ENCODE measurements at places on chromosomes 4 and X.

DNA sequence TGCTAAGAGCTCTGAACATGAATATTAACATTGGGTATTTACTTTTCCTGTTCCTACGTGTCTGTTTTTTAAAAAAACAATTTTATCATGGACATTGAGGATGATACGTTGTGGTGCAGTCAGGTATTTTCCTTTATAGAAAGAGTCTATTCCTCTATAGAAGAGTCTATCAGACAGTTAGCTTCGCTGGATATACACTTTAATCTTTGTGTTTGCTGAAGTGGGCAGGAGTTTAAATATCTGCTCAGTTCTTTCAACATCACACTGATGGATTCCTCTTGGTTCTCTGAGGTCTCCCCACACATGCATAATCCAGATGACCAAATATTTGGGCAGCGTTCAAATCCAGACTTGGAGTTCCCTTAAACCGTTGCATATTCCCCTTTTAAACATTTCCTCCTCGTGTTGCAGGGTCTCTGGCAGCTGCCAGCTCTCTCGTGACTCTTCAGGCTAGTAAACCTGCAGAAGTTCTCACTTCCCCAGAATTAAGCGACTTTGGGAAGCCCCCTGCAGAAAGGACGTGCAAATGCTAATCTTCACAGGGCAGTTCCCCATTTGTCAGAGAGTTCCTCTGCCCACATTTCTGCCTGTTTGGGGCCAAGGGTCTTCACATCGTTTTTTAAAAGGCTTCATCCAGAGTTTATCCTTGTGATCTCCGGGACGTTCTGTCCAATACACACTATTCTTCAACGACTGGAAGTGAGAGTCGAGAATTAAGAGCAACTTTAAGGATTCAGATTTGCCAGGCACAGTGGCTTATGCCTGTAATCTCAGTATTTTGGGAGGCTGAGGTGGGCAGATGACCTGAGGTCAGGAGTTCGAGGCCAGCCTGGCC is 20.5 kb upstream of the DHRSX start:
- peak; percentile 98 for DNase-seq

DNA sequence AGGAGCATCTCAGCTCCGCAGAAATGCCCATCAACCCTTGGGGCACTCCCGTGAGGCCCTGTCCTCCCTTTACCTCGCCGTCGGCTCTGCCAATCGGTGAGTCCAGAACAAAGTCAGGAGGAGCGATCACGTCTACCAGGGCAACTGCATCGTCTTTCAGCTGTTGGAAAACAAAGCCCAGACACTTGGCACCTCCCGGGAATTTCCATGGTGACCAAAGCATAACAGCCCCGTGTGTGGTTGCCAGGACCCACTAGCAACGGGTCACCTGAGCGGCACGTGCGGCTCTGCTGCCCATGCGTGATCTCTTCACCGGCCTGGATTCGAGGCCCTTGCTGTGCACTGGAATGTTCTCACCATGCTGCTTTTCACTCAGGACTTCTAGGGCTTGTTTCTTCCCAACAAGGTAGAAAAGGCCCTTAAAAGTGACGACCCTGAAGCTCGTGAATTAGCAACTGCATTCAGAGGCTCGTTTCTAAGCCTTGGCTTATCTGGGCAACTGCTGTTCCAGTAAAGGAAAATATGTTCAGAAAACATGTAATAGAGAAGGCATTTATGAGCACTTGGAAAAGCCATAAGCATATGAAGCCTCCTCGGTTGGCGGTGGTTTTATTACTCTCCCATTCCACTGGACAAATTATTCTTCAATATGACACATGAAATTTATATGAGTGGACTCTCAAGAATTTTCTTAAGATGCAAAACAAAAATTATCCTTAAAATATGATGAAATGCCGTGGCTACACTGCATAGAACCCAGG is 69.5 kb downstream of the ACOX3 start:
- DNase-seq = no peak

GRCh38 chr4:170030121-170030520 is 3.9 kb upstream of the MFAP3L start:
- no peak for DNase-seq

DNA sequence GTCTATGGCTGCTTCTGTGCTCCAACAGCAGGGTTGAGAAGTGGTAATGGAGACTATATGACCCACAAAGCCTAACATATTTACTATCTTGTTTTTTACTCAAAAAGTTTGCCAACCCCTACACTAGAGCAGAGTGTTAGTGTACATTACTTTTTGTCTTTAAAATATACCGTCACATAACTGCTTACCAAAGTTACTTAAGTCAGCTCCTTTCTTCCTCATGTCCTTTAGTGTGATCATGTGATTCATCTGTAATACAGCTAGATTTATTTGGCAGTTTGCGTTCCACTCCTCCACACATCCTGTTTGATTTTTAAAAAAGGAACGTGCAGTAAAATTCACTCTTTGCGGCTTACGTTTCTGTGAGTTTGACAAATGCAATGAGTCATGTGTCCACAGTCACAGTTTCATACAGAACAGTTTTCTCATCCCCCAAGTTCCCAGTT is 162.4 kb upstream of the GPRIN3 start:
- peak; percentile 95 for DNase-seq

DNA sequence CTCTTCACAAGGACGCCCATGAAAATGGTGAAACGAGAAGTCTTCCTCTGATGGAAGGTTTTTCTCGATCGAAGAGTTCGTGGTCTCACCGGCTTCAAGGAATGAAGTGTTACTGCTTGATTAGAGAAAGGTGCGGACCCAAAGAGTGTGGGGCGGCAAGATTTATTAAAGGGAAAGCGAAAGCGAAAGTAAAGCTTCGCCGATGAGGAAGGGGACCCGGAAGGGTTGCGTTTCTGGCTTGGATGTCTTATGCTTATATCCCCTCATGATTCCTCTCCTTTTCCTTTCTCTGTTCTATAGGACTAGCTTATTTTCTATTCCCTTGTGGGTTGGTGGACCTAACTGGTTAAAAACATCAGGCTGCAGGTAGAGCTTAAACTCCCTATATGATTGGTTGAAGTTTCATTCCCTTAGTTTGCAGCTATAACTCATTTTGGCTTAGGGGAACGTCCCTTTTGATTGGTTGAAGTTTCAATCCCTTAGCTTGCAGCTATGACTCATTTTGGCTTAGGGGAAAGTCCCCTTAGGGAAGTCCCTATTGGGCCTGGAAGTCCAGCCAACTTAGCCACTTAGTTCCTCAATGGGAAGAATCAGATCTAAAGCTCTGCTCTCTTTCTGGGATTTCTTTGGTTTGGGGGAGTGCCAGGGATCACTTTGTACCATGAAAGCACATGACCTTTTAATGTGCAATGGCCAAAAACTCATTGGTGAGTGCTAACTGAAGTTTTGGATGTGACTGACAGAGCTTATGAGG is 1025.0 kb upstream of the PCDH10 start:
- DNase-seq = peak; percentile 12

GRCh38 chr4:61992351-61992750 is 792.2 kb downstream of the ADGRL3 start:
- DNase-seq = no peak

DNA sequence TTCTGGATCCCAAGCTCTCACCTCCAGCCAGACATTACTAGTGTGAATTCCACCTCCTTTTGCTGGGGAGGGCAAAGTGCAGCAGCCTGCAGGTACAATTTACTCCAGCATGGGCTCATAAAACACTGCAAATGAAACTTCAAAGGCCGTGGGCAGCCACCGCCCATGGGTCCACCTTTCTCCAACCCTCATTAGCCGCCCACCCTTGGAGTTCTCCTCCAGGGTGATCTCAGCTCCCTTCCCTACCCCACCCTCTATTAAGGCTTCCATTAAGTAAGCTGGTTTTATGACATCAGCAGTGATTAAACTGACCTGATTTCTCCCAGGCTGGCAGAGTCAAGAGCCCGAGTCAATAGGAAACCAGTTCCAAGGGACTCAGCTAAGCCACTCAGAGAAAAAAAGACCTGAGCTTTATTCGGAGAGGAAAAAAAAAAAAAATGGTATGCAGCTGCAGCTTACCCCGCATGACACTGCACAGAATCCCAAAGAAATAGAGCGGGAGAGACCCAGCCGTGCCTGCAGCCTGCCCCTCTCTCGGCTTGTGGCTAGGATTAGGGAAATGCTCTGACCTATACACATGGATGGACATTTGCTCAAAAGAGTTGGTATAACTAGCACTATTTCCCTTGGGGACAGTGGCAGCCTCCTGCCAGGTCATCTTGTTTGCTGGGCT is 319.6 kb downstream of the PTTG2 start:
- no peak for DNase-seq

DNA sequence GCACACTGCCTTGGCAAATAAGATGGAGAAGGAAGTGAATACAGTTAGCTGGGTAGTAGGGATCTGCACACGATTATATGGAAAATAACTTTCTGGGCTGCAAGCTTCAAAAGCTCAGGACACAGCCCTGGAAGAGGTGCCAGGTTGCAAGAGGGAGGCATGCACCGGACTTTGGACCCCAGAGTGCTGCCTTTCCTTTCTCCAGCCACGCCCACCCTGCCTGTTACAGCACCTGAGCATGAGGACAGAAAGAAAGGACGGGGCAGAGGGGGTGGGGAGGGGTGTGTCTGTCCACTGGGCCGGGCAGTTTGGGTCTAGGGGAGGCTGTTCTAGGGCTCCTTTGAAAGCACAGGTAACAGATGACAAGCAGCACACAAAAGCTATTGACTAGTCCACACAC is 152.8 kb downstream of the ENPP6 start:
- no peak for DNase-seq

DNA sequence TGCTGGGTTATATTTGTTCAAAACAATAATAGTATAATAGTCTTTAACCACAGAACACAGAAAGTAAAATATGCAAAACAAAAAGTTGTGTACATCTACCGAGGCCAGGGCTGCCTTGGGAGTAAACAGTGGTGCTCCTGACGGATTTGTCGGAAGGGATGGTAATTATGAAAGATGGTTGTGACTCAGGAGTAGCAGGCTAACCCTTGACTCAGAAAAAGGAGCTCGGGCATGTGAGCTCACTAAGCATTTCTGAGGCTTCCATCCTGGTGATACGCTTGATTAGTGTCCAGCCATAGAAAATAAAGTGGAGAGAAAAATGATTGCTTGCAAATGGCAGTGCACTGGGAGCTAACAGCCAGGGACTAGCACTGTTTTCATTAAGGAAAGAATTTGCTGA is 53.2 kb upstream of the SPANXB1 start:
- DNase-seq = no peak

DNA sequence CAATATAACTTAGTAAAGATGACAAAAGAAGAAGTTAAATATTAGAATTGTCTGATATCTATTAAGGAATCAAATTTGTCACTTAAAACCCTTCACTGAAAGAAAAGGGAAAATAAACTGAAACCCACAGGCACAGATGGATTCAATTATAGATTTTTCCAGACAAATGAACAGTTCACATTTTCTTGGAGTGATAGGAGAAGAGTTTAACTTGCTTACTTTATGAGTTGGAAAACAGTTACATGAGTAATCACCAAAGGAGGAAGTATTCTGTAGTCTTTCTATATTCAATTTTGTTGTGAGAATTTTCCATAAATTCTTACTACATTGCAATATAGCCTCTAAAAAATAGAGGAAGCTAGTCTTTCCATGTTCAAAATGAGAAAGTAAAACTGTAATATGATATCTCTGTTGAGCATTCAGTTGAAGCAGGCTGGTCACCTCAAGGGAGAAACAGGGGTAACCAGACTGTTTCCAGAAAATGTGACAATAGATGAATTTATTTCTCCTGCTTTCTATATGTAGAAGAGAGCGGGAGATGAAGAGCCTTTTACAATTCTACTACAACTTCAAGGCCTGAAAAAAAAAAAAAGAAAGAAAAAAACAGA is 330.3 kb upstream of the EPHA5 start:
- DNase-seq = no peak

GRCh38 chr4:169229571-169230028 is 41.2 kb downstream of the SH3RF1 start:
- peak; percentile 37 for DNase-seq

DNA sequence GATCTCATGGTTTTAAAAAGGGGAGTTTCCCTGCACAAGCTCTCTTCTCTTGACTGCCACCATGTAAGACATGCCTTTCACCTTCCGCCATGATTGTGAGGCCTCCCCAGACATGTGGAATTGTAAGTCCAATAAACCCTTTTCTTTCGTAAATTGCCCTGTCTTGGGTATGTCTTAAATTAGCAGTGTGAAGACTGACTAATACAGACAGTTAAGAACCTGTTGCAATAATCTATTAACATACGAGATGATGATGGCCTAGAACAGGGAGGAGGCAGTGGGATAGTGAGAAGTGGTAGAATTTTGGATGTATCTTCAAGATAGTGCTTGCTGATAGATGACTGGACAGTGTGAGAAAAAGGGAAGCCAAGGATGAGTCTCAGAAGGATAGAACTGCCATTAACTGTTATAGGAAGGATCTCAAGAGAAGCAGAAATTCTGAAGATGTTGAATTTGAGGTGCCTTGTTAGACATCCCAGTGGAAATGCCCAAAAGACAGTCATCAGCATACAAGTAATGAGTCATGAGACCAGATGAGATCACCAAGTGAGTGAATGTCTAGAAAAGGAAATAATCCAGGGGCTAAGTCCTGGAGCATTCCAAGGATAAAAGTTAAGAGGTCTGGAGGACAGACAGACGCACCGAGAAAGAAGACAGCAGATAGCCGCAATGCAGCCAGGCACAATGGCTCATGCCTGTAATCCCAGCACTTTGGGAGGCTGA is 38.8 kb upstream of the UGDH start:
- DNase-seq = peak; percentile 42

GRCh38 chrX:118272242-118272641 is 73.7 kb upstream of the WDR44 start:
- peak; percentile 31 for DNase-seq

DNA sequence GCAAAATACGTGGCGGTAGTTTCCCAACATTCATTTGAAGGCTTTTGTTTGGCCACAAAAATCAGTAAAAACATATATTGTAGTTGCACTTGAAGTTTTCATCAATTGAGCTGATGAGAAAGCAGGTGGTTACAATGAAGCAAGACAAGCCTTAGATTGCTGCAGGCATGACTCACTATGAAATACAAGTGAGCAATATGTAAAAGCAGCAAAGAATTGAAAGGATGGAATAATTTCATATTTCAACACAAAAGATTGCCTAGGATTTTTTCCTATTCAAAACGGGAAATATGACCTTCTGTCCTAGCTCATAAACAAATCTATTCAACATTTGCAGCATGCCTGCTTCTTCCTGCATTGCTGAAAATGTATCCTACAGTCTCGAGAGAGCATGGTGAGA is 190.9 kb upstream of the BANK1 start:
- peak; percentile 64 for DNase-seq

DNA sequence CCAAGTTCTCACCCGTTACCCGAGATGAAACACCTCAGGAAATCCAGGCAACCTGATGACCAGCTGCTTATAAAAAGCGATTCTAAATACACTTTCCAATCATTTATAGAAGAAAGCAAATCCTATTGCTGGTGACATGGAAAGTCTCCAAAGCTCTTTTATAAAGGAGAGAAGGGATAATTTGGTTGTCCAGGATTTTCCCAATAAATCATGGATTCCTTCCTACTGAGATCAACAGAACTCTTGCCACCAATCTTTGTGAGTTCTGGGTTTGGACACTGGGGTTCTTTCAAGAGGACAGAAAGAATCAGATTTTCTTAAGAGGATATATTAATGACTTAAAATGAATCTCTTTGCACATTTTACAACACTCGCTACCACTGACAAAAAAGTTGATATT is 24.7 kb upstream of the SOD3 start:
- DNase-seq = no peak

All from suppressor macrophage (primary cell).